HuH-7.5 (cell line): ENCODE measurements at places on chromosomes 2 and 18.

GRCh38 chr2:16900405-16901025 lies 234.9 kb upstream of the CYRIA start:
- DNase-seq = no peak

GRCh38 chr2:727071-727470 lies 49.9 kb upstream of the TMEM18 start:
- no peak for DNase-seq

GRCh38 chr2:225171350-225171749 lies 129.1 kb upstream of the DOCK10 start:
- no peak for DNase-seq

DNA sequence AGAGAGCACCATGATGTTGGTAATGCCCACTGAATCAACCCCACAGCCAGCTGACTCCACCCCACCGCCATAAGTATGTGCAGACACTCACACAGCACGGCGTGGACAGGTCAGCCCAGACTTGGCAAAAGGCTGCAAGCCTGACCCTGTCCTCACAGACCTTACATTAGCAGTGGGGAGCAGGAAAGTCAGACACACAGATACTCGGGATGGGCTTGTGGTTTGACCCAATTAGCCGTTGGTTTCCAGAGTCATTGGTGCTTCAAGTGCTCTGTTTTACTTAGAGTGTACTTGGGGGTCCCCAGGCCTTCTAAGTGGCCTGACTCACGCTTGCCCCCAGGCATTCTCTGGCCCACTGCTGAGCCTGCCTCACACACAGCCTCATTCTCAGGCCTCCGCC lies 36.7 kb downstream of the EN1 start:
- DNase-seq = no peak

- DNase-seq = no peak
Observed at GRCh38 chr2:241161646-241162281, 11.5 kb downstream of the PPP1R7 start.

GRCh38 chr2:237474931-237475703 lies 11.9 kb upstream of the MLPH start:
- DNase-seq = peak; percentile 84
